T1000 (cell line): ENCODE measurements at places on chromosomes 1 and 21.

DNA sequence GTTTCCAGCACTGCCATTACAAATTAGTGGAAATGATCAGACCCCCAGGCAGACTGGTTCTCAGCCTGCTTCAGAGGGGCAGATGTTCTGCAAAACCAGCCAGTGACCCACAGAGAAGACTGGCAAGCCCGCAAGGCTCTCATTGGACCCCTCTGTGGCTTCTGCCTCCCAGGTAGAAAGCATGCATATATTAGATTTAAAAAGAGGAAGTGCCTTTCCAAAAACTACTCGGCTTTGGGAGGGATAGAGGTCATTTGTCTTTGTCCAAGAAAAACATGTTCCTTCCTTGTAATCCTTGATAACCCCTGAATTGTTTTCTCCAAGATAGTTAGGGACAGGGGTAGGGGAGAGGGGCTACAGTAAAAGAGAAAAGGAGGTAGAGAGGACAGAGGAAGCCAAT lies 11.8 kb downstream of the HIVEP3 start:
- no peak for DNase-seq

DNA sequence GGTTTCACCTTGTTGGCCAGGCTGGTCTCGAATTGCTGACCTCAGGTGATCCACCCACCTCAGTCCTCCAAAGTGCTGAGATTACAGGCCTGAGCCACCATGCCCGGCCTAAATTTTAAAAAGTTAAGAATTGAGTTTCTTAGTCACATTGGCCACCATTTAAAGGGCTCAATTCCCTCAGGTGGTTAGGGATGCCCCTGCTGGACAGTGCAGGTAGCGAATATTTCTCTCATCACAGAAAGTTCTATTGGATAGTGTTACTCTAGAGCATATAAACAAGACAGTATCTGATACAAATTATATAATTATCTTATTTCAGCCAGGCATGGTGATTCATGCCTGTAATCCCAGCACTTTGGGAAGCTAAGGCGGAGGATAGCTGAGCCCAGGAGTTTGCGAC lies 320.2 kb downstream of the ZP4 start:
- no peak for DNase-seq

DNA sequence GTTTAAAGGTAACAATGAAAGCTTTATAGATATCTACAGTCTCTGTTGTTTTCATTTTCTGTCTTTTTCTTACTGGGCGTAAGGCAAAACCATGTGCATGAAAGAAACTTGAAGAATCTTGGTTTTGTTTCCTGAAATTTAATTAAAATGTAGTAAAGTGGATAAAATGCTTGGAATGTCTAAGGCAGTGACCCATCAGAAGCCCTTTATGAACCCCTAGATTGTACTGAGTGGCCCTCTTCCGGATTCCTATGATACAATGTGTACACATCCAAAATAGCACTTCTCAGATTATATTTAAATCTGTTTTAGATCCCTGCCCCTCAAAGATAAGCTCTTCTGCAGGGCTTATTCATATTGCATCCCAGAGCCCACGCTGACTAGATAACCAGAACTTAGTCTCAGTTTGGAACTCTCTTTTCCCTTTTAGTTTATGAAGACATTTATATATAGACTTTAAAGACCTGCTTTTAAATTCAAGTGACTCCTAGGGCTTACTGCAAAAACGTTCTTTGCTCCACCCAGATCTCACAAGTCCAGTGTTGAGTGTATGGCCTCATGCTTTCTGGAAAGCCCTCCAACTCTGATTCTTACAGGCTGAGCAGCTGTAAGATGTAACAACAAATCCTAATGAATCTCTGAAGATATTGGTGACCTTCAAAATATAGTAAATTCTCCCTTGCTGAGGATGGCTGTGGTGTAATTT lies 142.9 kb downstream of the LRRC7 start:
- no peak for DNase-seq

GRCh38 chr1:241401156-241401555 lies 44.2 kb upstream of the RGS7 start:
- no peak for DNase-seq

DNA sequence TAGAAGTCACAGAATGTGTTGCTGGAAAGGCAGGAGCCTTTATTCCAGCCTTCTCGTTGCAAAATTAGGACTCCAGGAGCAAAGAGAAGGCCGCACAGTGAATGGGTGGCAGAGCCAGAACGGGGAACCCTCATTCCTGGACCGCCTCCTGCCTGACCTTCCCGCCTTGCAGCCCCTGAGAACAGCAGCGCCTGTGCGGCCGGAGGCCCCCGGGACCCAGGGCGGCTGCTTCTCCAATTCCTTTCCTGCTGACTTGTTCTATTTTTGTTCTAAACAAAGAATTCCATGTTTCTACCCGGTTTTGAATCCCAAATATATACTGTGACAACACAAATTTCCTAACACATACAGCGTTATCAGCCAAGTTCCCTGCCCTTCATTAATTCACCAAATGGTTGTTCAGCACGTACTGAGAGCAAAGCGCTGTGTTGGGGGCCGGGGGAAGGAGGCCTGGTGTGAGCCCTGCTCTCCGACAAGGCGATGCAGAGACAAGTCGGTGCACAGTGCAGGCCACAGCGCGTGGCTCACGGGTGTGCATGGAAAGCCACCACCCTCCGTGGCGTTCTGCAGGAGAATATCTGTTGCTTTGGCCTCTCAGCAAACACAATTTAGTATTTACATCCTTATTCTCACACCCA lies 31.9 kb upstream of the COL6A2 start:
- no peak for DNase-seq

DNA sequence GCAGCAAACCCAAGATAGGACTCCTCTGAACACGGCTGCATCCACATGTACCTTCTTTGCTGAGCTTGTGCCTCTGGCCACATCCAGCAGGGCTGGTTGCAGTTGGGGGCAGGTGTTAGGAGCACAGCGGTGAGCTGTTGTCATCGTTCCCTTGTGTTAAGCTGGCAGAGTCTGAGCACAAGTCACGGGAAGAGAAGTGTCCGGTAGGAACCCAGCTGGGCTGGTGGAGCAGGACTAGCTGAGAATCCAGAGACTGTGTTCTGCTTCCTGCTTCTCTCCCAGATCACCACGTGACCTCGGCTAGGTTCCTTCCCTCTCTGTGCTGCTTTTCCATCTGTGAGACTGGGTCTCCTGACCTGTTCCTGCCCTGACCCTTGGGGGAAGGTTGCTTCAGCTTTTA lies 105.1 kb downstream of the PCBP3 start:
- DNase-seq: no peak

- no peak for DNase-seq
These were observed 143.3 kb downstream of the DENND1B start for GRCh38 chr1:197632005-197632404.

GRCh38 chr1:231139125-231139649 lies 22.7 kb upstream of the TRIM67 start:
- no peak for DNase-seq

DNA sequence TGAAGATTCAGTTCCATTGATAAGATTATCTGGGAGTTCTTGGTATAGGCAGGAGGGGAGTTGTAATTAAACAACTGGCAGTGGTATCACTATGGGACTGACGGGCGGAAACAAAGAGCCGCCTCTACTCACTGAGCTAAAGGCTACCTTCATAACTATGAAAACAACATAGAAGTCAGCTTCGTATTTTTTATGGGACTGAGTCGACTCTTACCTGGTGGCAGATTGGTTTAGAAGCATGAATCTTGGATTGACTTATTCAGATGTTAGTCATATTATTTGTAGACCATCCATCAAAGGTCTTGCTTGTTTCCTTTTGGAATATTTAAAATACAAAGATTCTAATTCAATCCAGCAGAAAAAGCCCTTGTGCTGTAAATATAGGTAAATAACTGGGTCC lies 6.3 kb upstream of the HHIPL2 start:
- no peak for DNase-seq

GRCh38 chr1:230122366-230123279 lies 55.6 kb downstream of the GALNT2 start:
- DNase-seq: no peak

GRCh38 chr1:93613898-93614297 lies 67.7 kb downstream of the BCAR3 start:
- DNase-seq: no peak

- DNase-seq: no peak
These were observed 1020.2 kb downstream of the TTLL7 start for GRCh38 chr1:82978461-82979324.

DNA sequence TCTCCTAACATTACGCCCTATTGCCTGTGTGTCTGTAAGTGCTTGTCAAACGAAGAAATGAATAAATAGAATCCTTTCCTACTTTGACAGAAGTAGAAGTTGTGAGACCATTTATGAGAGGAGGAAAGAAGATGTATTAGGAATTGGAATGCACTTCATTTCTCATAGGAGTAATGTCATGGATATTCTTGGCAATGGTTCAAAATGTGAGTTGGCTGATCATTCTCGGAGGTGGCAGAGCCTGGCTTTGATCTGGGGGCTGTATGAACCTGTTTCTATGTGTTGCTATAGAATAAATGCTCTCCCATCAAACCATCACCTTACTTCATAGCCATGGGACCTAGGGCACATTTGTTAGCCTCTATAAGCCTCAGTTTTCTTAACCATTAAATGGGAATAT lies 10.1 kb upstream of the SERBP1 start:
- no peak for DNase-seq

DNA sequence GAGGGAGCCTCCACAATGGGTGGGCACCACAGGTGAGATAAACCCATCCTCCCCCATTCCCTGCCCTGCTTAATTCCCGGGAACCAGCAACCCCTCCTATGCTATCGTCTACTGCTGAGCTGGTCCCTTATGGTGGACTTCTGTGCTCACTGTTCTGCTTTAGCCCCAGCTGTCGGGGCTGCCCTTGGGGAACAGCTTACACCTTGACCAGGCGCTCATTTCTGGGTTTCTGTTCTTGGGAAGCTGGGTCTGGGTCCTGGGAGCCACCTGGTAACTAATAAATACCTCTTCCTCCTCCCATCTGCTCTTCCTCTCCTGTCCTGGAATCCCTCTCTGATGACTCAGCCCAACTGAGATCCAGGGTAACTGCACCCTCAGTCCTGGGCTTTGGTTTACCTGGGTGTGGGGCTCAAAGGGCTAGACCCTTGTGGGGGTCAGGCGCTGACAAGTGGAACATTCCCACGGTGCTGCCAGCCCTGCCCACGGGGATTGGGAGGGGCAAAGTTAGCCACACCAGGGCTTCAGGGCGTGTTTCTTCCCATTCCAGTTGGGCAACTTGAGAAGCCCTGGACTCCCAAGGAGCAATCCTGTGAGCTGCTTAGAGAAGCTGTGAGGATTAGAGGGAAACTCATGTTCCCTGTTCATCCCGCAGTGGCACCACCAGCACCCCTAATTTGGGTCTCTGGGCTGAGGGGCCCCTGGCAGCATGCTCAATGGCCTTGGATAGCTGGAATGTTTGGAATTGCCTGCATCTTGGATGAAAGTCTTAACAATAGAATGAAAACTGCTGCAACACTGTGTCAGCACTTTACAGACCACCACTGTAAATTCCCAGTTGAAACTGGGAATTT lies 1.6 kb downstream of the PCAT6 start:
- no peak for DNase-seq

- no peak for DNase-seq
These were observed 2.0 kb upstream of the CCDC28B start for GRCh38 chr1:32198237-32199042.

GRCh38 chr1:110554871-110555801 lies 36.2 kb upstream of the KCNA10 start:
- no peak for DNase-seq

- no peak for DNase-seq
These were observed 148.6 kb upstream of the HMGB4 start for GRCh38 chr1:33715195-33715811.

GRCh38 chr1:41343790-41344699 lies 17.2 kb upstream of the FOXO6 start:
- DNase-seq: no peak

DNA sequence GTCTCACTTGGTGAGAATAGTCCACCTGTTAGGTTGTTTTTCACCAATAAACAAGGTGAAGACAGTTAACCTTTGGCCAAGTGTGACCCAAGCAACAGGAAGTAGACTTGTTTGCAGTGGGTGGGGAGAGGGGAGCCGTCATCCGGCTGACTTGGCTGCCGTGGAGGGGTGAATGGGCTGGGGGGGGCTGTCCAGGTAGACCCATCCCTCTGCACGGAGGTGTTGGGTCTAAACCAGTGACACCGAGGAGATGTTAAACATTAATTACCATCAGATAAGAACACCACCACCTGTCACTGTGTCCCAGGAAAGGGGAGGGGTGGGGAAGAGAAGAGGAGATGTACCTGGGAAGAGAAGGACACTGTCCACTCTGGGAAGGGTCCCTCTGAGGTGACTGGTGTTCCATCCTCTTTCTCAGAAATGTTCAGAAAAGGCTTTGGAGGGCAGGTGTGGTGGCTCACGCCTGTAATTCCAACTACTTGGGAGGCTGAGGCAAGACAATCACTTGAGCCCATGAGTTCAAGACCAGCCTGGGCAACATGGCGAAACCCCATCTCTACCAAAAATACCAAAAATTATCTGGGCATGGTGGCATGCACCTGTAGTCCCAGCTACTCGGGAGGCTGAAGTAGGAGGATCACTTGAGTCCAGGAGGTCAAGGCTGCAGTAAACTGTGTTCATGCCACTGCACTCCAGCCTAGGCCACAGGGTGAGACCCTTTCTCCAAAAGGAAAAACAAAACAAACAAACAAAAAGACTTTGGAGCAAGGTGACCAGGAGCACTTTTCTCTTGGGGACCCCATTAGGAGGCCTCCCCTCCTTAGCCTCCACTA lies 6.7 kb upstream of the MYOM3 start:
- DNase-seq: no peak

DNA sequence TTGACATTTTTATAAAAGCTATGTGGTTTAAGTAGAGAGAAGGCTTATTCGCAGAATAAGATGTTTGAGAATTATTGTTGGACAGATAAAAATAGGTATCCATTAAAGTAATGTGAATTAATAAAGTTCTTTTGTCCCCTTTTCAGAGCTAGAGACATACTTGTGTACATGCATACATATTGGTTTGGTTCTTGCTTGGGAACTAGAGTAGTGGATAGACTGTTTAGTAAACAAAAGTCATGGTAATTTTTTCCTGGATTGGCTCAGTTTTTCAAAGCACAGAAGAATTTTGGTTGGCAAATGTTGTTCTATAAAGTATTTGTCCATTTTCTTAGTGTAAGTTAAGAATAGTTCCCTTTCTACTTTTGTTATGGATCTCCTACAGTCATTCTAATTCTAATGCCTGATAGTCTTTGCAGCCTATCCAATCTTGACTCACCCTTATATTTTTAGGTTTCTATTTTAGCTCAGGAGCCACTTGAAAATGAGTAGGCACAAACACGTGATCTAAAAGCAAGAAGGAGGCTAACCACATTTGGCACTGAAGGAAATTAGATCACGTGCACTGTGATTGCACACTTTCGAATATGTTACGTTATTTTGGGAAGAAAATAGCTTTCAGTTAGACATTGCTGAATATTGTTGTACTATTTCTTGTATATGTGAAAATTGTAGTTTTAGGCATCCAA lies 47.0 kb downstream of the RABGAP1L start:
- DNase-seq: no peak

GRCh38 chr1:90045853-90046563 lies 51.1 kb downstream of the ZNF326 start:
- no peak for DNase-seq

- DNase-seq: no peak
These were observed 1586.1 kb downstream of the NCAM2 start for GRCh38 chr21:22584308-22584707.
